Retinal pigment epithelial cell (primary cell): ENCODE measurements at places on chromosomes 1 and 21.

- DNase-seq = peak; percentile 95
Observed at GRCh38 chr1:246306415-246307037, 200.6 kb downstream of the SMYD3 start.

- DNase-seq = no peak
Observed at GRCh38 chr1:15863156-15863901, 15.8 kb downstream of the SPEN start.

- DNase-seq = no peak
Observed at GRCh38 chr21:41877901-41878830, 978 bp downstream of the PRDM15 start.

DNA sequence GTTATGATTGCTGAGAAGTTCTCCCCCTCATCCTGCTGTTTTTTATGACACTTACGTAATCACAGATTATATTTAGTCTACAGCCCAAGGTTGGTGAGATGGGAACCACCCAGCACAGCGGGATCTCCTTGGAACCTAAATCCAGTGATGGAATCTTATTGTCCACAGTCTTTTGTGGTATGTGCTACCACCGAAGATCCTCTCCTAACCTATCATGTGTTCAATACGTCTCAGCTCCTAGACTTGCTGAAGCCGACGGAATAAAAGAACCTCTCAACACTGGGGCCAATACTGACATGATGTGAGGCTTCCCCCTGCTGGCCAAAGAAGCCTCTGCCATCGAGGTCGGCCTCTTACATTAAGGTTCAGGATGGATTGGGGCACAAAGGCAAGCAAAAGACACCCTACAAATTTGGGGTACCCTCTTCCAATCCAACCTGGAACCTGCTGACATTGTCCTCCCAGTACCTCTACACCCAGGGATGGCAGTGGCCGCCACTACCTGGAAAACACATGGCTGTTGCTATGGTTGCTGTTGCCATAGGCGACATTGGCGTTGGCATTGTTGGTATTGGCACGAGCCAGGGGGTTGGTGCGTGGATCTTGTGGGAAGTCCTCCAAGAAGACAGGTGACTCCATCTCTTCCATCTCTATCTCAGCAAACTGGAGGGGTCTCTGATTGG is 19.4 kb upstream of the KIF21B start:
- DNase-seq = no peak

GRCh38 chr1:40794974-40795715 is 11.6 kb downstream of the KCNQ4 start:
- no peak for DNase-seq
